ENCODE measurements at places on chromosomes 13 and 19. TPM values are rescaled to one million over a fixed set of nuclear protein-coding genes. Genes with fewer than 3 reads are reported as not detected.

Gene SDHAF1
- 17.0 TPM for total RNA-seq

Gene ZNF730
- 2.1 TPM for total RNA-seq

Gene ZMYM2
- 72.3 TPM for total RNA-seq

Gene LPAR2
- 0.78 TPM for total RNA-seq

Gene LHB
- total RNA-seq, result not detected

Gene RCBTB1
- 20.9 TPM for total RNA-seq

Gene KCNK6
- total RNA-seq, result 6.3 TPM

Gene ATP8B3
- total RNA-seq, result 3.8 TPM

Gene CLIP3
- 11.5 TPM for total RNA-seq

Gene OLFM4
- total RNA-seq, result under 0.01 TPM

Gene HNRNPM
- total RNA-seq, result 51.6 TPM

Gene ZNF491
- 7.5 TPM for total RNA-seq

Gene ATP11A
- total RNA-seq, result 9.9 TPM

Gene UHRF1
- 17.9 TPM for total RNA-seq

Gene CDC42EP5
- total RNA-seq, result 26.3 TPM

Gene NCR1
- total RNA-seq, result not detected

Gene F2RL3
- not detected for total RNA-seq

Gene KLF1
- total RNA-seq, result not detected

Gene ANKLE1
- total RNA-seq, result not detected

Gene KIR3DL2
- not detected for total RNA-seq

Gene TPTE2
- not detected for total RNA-seq

Gene PTH2
- not detected for total RNA-seq

Gene CEP89
- total RNA-seq, result 20.0 TPM

Gene PTPRH
- total RNA-seq, result 7.1 TPM

Gene MAB21L1
- total RNA-seq, result 2.1 TPM

Gene NOTCH3
- 21.3 TPM for total RNA-seq

Gene HPN
- total RNA-seq, result 0.39 TPM

Gene TSPAN16
- total RNA-seq, result not detected

Gene MIR17HG
- 3.2 TPM for total RNA-seq

Gene TUBA3C
- total RNA-seq, result not detected

Gene RPS15
- total RNA-seq, result 464 TPM

Gene FOSB
- total RNA-seq, result 0.39 TPM

Gene LHFPL6
- total RNA-seq, result 73.5 TPM

Gene ZNF780A
- 18.9 TPM for total RNA-seq

Gene ZNF570
- 12.3 TPM for total RNA-seq

Gene FSD1
- total RNA-seq, result 1.4 TPM

Gene ZNF653
- 3.6 TPM for total RNA-seq

Gene ZNF700
- total RNA-seq, result 13.6 TPM

Gene CCDC70
- not detected for total RNA-seq

Gene PPFIA3
- total RNA-seq, result 0.91 TPM

Gene MISP3
- total RNA-seq, result 0.22 TPM

Gene CYP2A6
- 0.22 TPM for total RNA-seq
